ENCODE measurements at places on chromosomes 5 and 9.

DNA sequence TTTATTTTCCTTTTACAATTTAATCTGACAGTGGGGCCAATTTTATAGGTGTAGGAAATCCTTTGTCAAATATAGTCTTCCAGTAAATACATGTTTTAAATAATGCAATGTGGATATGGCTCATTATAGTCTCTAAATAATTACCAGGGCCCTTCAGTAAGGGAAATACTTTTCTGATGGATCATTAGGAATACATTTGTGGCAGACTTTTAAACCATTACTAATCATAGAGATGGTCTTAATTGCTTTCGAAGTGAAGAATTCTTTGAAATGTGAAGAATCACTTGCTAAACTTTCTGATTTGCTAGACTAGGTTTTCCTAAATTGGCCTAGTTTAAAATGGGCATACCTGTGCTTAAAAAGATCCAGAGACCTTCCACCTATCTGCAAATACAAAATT, 105.6 kb upstream of the ELL2 start:
- no peak for DNase-seq

GRCh38 chr5:56175488-56175887, 57.6 kb downstream of the ANKRD55 start:
- no peak for DNase-seq

DNA sequence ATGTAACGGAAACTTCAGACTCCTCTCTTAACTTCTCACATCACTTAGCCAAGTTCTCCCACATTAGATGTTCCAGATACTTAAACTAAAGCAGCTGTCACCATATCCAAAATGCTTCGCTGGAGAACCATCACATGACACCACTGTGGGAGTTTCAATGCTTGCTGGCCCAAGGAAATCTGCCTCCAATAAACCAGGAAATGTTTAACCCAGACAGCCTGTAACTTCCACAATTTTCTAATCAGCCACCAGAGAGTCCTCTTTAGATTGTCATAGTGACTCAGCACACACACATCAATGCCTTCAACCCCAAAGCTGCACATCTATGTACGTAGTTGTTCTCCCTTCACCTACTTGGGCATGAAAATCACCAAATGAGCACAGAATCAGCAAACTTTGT, 118.7 kb downstream of the LPAR1 start:
- DNase-seq, result no peak

DNA sequence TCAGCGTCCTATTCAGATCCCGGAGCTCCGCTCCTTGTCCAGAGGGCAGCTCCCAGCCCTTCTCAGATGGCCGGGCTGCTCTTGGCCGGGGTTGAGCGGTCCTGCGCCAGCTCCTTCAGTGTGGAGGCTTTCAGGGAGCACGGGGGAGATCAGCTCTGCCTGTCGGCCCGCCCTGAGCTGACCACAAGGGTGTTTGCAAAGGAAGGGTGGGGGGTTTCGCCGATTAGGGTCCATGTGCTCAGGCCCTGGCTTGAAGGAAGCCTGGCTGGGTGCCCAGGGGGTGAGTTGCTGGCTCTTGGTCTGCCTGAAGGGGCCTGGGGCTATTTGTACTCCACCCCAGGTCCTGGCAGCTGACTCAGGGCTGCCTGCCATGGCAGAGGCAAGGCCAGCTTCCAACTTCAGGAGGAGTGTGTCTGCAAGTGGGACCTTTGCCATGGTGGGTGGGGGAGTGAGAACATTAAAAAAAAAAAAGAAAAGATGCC, 250.1 kb upstream of the KLF4 start:
- DNase-seq, result no peak

DNA sequence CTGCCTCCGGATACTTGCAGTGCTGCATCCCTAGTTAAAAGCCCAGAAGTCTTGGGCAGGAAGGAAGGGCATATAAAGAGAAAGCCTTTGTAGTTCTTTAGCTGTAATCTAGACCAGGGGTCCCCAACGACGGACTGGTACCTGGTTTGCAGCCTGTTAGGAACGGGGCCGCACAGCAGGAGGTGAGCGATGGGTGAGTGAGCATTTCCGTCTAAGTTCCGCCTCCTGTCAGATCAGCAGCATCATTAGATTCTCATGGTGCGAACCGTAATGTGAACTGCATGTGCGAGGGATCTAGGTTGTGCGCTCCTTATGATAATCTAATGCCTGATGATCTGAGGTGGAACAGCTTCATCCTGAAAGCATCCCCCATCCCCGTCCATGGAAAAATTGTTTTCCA, 1.6 kb upstream of the SMIM15 start:
- DNase-seq, result no peak

DNA sequence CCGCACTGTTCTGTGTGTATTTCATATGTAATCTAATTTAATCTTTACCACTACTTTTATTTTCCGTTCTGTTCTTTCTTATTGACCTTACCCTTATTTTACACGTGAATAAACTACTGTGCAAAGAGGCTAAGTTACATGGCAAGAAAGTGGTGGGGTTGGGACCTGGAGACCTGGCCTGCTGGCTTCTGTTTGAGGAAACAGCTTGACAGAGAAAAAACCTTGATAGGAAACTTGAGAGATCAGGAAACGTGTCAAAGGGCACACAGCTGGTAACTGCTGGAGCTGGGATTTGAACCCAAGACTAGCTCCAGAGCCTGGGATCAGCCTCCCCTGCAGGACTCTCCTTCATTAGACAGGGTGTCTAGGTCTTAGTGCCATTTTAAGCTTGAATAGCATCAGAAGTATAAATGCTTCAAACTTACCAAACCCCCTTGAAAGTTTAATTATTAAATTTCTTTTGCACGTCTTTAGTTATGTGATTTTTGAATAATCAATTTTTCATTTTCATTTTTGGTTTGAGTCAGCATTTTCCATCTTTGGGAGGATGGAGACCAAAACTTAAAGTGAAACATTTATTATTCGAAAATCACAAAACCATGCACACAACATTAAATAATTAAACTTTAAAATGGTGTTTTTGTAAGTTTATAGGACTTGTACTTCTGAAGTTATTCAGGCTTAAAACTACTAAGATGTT, 129.5 kb downstream of the RGS3 start:
- DNase-seq, result no peak

GRCh38 chr5:115179030-115179393, 9.3 kb upstream of the TRIM36 start:
- no peak for DNase-seq

- no peak for DNase-seq
Measured at GRCh38 chr9:109167716-109168115, 667 bp upstream of the FRRS1L start.

- no peak for DNase-seq
Measured at GRCh38 chr5:141758310-141758998, 76.4 kb upstream of the ARAP3 start.

GRCh38 chr5:172496671-172497371, 42.5 kb upstream of the SH3PXD2B start:
- no peak for DNase-seq

Data from stimulated activated CD4-positive, alpha-beta T cell treated with anti-CD3 and anti-CD28 coated beads, TNF-alpha, amount 100 ng/mL, for 24 hours (primary cell).